NCI-H1092 (cell line): ENCODE measurements at places on chromosomes 7 and 10.

GRCh38 chr10:71985542-71986250 lies 21.5 kb downstream of the CHST3 start:
- DNase-seq: no peak

- peak; percentile 19 for DNase-seq
These were observed 95.7 kb downstream of the DNAJB6 start for GRCh38 chr7:157432541-157432956.

DNA sequence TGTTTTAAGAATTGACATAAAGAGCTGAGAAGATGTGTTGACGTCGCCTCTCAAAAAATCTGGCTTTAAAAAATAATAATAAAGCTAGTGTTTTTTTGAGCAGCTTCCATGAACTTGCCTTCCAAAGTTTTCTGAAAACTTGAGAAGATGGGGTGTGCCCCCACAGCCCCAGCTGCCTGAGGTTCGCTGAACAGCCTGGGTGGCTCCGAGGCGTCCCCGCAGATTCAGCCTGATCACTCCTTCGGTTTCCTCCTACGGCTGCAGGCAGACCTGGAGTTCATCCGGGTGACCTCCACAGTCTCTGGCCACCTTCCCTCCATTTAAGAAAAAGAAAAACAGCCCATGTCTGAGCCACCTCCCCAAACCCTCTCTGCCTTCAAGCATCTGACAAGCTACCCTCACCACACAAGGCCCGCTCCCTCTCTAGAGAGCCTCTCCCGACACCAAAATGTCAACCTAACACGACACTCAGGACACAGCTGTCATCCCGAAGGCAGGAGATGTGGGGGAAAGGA lies 177.8 kb downstream of the PTPRN2 start:
- DNase-seq: no peak

DNA sequence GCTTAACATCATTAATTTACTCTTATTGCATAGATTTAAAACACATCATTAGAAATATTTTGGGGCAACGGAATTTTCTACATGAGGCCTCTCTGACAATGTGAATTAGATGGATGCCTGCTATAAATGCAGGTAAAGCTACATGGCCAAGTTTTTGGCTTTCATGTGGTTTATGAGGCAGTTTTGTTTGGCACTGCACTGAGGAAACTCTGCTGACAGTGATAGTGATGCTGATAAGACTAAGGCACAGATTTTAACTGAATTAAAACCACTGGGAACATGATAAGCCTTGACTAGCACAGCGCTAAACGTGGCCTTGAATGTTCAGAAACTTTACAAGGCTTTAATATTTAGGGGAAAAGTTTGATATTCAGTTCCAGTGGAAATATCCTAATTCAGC lies 114.3 kb upstream of the NOBOX start:
- DNase-seq: no peak

GRCh38 chr10:75067272-75067671 lies 44.2 kb upstream of the SAMD8 start:
- DNase-seq: no peak

GRCh38 chr7:101743241-101743994 lies 74.0 kb upstream of the CUX1 start:
- peak; percentile 28 for DNase-seq

GRCh38 chr7:94883616-94884015 lies 23.8 kb upstream of the PPP1R9A start:
- no peak for DNase-seq

DNA sequence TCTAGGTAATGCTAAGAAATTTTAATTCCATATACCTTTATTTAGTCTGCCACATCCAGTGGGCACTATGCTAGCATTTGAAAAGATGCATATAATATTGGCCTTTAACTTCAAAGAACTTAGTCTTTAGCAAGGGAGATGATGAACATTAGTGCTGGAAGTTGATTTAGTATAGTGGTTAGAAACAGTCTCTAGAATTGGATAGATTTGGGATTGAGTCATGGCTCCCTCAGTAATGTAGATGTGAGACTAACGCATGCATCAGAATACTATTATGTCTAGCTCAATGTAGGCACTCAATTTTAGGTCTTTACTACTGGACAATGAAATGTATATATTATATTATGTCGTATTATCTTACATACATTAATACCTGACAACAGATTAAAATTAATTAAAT lies 5.8 kb downstream of the DKK1 start:
- no peak for DNase-seq

- no peak for DNase-seq
These were observed 70.8 kb upstream of the UCN3 start for GRCh38 chr10:5293691-5294550.

- DNase-seq: no peak
These were observed 102.3 kb upstream of the PPP1R3A start for GRCh38 chr7:114021135-114021534.

GRCh38 chr7:22992874-22993840 lies 20.8 kb downstream of the HYCC1 start:
- DNase-seq: no peak

GRCh38 chr10:128859738-128860386 lies 607.2 kb upstream of the MGMT start:
- no peak for DNase-seq

DNA sequence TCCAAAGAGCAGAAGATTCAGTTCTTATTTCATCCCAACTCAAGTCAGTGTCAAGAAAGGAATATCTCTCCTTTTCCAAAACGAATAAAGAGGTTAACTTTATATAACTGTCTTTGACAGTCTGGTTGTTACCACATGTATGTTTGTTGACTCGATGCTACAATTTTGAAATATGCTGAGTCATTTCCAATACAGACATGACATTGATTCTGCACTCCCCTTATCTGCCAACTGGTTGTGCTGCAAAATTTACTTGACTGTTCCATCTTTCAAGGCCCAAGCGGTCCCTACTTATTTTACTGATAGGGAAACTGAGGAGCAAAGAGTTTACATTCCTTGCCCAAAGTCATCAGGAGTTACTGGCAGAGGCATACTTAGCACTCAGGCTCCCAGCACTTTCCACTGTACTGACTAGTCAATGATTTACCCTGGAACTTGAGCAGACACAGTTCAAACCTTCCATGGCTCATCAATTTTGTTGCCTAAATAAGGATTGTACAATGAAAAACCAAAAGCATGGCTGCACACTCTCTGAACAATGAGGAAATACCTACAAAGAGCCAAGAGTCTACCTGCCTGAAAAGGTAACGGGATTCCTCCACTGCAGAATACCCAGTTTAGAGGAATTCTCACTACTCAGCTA lies 52.8 kb downstream of the ABLIM1 start:
- DNase-seq: no peak

GRCh38 chr7:126026421-126027088 lies 1096.9 kb upstream of the POT1 start:
- DNase-seq: no peak

DNA sequence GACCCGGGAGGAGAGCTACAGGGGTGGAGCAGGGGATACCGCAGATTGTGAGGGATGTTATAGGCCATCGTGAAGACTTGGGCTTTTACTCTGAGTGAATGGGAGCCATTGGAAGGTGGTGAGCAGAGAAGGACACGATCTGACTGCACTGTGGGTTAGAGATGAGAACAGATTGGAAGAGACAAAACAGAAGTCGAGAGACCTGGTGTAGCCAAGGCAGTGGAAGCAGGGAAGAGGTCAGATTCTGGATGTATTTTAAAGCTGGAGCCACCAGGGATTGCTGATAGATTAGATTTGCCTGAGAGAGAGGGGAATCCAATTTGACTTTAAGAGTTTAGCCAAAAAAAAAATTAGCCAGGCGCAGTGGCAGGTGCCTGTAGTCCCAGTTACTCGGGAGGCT lies 21.6 kb upstream of the EEPD1 start:
- DNase-seq: no peak

DNA sequence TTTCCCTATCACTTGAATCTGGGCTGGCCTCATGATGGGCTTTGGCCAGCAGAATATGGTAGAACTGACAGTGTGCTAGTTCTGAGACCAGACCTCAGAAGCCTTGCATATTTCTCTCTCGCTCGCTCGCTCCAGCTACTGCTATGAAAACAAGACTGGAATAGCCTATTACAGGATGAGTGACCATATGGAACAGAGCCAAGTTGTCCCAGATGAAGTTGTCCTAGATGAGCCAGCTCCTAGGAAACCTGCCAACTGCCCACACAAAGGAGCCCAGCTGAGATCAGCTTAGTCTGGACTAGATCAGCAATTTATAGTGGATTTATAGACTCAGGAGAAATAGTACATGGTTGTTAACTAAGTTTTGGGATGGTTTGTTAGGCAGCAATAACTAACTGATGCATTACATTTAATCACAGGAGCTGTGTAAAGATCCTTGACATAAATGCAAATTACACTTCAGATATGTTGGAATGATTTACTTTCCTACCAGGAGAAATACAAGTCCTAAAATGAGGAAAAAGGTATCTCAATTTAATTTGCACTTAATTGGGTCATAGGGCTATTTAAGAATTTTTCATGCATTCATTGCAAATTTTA lies 6.8 kb upstream of the HECW1 start:
- DNase-seq: no peak

DNA sequence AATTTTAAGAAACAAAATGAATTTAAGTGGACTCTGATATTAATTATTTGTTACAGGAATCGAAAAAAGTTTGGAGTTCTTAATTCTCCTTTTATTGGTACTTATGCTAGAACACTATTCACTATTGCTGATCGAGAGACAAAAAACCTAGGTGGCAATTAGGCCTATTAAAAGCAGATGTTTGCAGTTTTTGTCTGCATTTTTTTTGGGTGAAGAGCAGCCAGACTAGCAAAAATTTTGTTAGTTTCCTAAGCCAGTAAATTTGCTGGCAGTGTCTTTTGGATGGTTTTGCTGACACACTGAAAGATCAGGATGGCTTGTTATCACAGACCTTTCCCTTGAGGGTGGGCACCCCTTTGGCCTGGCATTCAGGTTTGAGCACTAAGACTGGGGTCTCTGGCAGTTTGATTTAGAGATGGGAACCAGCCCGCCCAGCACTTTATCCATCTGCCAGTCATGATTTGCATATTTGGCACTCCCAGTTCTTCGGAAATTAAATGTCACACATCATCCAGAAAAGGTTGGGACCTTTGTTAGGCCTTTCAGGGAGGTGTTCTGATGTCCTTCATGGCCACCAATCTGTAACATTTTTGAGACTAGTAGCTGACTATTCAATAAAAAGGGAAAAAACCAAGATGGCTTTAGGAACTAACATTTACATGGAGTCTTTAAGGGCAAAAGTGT lies 57.3 kb downstream of the INPP5F start:
- no peak for DNase-seq

DNA sequence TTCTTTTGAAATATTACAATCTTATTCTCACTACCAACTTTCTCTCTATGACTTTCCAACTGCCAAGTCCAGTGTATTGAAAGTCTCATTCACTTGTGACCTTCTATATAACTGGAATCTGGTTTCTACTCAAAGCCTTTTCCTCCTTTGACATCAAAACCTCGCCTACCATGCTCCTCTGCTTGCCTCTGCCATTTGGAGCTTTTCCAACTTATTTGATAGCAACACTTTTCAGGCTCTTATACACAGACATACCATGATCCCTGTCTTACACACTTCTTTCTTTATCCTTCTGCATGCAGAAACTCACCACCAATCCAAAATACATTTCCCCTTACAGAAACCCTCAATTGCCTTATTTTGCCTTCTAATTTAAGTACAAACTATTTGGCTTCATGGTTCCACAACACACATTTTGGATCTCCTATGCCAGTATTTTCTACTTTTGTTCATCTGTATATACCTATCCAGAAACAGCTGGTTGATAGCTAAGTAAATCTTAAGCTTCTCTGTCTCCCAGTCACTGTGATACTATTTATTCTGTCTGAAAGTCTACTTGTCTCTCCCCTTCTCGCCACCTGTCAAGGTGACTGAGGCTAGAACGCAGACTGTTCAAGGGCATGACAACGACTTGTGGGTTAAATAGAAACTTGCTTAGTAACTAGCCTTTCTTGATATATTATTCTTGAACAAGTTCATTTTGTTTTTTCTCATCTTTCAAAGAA lies 22.4 kb downstream of the GNG11 start:
- no peak for DNase-seq

DNA sequence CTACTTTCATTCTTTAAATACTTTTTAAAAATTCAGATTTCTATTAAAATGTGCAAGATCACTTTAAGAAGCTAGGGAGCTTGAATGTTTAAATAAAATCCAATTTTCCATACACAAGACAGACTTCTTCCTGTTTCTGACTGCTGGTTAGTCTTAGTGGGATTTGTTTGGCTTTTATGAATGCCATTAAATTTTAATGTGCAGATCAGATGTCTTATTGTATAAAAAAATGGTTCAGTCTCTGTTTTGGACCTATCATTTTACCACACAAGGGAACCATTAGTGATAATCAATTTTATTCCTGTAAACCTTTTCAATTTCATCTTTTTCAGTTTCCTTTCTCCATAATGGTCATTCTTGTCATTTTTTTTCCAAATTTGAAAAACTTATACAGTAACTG lies 63.2 kb downstream of the VCL start:
- DNase-seq: no peak

GRCh38 chr7:132402751-132403245 lies 173.5 kb downstream of the PLXNA4 start:
- DNase-seq: peak; percentile 45

- no peak for DNase-seq
These were observed 338.7 kb downstream of the DNAJB6 start for GRCh38 chr7:157675427-157675927.

DNA sequence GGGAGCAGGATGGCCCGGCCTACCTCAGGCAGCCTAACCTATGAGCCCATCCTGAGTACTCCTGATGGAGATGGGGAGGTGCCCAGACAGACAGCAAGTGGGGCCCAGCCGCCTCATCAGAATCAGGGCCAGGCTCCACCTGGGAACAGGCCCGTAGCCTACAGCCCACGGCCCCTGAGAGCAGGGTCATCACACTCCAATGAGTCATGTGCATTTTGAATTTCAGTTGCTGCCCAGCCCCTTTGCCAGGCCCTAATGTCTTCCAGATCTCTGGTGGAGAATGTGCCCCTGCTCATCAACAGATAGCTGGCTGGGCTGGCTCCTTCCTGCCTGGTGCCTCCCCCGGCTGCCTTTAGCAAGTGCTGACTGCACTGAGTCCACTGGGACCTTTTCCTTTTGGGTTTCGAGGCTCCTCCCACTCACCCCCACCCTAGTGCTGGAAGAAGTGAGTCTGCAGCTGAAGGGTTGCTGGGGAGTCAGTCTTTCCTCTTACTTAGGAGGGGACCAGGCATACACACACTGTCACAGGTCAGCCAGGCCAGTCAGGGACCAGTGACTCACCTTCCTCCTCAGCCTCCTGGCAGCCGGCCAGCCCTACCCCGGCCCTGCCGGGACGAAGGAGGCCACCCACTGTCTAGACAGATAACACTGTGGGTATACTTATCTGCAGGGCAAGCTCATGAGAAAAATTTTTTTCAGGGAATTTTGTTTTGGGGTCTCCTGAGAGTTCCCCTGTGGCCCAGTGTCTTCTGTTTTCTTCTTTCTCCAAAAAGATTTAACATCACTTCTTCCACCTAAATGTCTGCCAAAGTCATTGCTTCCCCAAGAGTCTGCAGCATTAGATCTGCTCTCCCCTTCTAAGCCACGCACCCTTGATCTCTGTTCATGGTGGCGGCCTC lies 9.1 kb upstream of the ASIC3 start:
- no peak for DNase-seq

GRCh38 chr7:73560109-73560835 lies 2.8 kb upstream of the BCL7B start:
- DNase-seq: no peak

GRCh38 chr10:43411536-43411935 lies 2.5 kb upstream of the HNRNPF start:
- no peak for DNase-seq
